ENCODE measurements at places on chromosomes 5 and 9.

GRCh38 chr5:121024416-121025311, 560.6 kb downstream of the PRR16 start:
- DNase-seq: no peak

GRCh38 chr5:113336975-113337374, 97.8 kb downstream of the TSSK1B start:
- DNase-seq: no peak

- no peak for DNase-seq
Observed at GRCh38 chr5:123951582-123951977, 439.6 kb downstream of the CSNK1G3 start.

GRCh38 chr9:131237931-131238401, 38.3 kb downstream of the FAM78A start:
- no peak for DNase-seq

GRCh38 chr9:135357863-135358551, 121.6 kb upstream of the PPP1R26 start:
- DNase-seq: no peak

GRCh38 chr9:128271112-128271511, 4.7 kb downstream of the GOLGA2 start:
- DNase-seq: no peak

DNA sequence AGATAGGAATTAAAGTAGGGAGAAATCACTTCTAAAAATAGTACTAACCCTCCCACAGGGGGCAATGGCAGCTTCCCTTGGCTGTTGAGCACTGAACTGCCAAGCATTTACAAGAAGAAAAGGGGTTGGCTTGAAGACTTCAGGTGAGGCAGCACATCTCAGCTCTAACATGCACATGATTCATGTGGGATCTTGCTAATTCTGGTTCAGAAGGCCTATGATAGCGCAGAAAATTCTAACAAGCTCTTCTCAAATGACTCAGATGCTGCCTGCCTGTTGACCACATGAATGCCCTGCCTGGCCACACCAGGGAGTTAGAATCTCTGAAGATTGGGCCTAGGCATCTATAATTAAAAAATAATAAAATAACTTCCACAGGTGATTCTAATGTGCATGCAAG, 22.6 kb downstream of the CD180 start:
- no peak for DNase-seq

DNA sequence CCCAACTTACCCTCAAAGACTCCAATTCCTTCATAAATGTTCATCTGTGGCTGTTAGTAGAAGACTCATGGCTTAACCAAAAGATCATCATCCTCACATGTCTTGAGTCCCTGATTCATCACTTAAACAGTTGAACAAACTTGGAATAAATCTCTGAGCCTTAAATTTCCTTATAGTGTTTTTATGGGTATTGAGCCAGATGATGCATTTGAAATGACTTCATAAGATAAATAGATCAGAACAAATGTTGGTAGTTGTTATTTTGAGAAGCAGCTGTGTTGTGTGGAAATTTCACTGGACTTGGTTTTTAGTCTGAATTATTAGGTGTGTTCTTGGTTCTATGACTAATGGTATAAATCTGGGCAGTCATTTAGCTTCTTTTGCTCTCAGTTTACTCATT, 236.2 kb downstream of the NNT start:
- DNase-seq: no peak

DNA sequence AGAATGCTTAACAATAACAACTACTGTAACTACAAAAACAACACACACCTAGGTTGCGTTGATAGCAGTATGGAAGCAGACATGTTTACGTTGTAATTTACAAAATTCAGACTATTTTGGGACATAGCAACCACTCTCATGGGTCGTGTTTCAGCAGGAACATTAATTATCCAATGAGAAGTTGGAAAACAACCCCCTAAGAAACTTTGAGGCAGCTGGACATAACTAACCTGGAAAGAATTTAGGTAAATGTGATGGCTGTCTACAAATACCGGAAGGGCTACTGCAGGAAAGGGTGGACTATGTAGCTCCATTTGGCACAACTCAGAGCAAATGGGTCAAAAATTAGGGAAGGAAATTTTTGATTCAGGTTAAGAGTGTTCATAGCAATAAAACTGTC, 409.3 kb downstream of the ADGRV1 start:
- DNase-seq: no peak

DNA sequence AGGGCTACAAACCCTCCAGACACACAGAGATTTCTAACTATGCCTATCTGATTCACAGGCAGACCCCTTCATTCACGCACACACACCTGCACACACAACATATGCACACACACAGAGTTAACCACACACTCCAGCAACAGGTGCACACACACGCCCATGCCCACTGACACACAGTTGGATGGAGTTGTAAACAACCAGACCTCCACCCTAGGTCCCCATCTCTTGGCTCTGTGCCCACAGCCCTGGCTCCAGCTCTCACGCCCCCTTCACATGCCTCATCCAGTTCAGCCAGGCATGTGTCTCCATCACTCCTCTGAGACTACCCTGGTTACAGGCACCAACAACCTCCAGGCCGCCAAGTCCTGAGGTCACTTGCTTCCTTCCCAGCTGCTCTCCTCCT, 61.1 kb downstream of the PSD2 start:
- no peak for DNase-seq

DNA sequence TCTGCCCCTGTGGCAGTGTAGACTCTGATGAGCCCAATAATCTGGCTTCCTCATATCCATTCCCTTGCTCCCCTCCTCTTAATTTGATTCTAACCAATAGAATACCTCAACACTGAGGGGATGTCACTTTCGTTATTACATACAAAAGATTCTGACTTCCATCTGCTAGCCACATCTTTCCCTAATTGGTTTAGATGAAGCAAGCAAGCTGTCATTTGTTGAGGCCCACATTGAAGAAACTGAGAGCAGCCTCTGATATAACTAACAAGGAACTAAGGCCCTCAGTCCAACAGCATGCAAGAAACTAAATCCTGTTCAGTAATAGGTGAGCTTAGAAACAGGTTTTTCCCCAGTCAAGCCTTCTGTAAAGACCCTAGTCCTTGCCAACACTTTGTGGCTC, 5.8 kb downstream of the ADAMTS6 start:
- no peak for DNase-seq

DNA sequence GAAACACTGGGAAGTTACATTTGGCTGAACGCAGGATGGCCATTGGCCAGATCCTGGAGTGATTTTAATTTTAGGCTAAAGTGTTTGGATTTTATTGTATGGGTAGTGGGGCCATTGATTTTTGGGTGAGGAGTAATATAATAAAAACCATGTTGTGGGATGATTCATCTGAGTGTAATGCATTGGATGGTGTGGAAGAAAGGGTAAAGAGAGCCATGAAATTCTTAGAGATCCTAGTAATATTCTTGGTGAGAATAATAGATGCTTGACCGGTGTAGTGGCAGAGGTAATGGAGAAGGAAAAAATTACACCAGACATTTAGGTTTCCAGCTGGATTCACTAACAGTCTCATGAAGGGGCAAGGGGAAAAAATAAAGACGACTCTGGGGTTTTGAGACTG, 158.1 kb downstream of the NPR3 start:
- DNase-seq: no peak

Measured in left lobe of liver (tissue), 2 donors.